ENCODE measurements at places on chromosomes 5 and 9.

DNA sequence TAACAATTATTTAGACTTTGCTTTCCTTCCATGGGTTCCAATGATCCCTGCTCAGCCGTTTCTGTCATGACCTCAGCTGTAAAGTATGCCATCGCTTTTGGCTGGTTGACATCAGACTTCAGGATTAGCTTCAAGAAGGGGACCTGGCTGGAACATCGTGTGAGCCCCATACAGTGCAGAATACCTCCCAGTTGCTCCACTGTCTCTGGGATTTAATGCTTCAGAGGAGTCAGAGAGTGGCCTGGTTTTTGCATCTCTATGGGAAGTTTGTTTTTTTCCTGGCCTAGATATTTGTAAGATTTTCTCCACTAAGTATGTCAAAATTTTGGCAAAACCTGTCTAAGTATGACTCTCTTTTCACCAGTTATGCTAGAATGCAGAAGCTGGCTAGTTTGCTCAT lies 216.9 kb downstream of the GABBR2 start:
- peak; percentile 88 for DNase-seq

- DNase-seq = no peak
These were observed 356.8 kb downstream of the SPOCK1 start for GRCh38 chr5:137142346-137142745.

DNA sequence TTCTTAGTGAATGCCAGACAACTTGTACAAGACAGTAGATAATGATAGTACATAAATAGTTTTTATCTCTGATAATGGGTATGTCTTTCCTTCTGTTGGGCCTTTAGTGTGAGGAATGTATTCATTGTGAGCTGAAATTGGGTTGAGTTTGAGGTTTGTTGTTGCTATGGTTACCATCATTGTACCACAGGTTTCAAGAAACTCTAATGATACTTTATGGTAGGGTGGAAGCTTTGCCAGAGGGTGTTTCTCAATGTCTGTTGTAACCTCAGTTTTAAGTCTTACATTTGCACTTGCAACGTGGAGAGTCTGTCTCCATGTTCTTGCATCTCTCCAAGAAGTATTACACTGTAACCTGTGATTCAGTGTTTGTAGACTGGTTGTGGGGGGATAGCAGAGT lies 1550.1 kb downstream of the MAT2B start:
- DNase-seq = peak; percentile 48

DNA sequence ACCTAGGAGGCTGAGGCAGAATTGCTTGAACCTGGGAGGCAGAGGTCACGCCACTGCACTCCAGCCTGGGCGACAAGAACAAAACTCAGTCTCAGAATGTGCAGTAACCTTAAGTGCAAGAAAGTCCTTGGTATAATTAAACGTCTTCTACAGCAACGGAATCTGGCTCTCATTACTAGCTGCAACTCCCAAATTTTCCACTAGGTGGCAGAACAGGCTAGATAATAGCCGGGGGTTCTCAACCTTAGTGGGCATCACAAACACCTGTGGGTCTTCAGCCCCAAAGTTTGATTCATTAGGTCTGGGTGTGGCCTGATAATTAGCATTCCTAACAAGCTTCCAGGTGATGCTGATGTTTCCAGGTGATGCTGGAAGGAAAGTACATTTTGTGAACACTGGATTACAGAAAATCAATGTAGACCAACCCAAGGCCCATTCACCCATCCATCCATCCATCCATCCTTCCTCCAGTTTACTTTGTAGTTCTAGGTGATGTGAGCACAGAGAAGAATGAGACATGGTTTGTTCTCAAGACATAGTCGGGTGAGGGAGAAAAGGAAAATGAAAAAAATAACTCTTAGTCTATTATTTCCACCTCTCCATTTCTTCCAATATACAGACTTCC lies 37.3 kb downstream of the FBXW2 start:
- DNase-seq = peak; percentile 72

DNA sequence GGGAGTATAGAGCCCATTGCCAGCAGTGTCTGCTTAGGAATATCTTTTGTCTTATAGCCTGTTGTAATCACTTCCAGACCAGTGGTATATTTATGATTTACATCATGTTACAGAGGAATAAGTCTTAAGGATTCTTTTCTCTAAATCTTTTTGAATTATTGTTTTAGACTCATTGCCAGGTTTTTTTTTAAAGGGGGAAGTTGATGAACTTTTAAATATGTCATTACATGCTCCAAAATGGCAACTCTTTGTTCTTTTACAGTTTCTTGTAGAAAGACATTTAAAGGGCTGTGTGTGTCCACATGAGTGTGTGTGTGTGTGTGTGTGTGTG lies 59.4 kb upstream of the NFIB start:
- no peak for DNase-seq

GRCh38 chr9:123776708-123777537 lies 153.0 kb downstream of the DENND1A start:
- DNase-seq = peak; percentile 6

GRCh38 chr5:73893813-73894212 lies 267.8 kb downstream of the ARHGEF28 start:
- DNase-seq = no peak

- DNase-seq = no peak
These were observed 2.9 kb upstream of the CAMSAP1 start for GRCh38 chr9:135910216-135910615.

DNA sequence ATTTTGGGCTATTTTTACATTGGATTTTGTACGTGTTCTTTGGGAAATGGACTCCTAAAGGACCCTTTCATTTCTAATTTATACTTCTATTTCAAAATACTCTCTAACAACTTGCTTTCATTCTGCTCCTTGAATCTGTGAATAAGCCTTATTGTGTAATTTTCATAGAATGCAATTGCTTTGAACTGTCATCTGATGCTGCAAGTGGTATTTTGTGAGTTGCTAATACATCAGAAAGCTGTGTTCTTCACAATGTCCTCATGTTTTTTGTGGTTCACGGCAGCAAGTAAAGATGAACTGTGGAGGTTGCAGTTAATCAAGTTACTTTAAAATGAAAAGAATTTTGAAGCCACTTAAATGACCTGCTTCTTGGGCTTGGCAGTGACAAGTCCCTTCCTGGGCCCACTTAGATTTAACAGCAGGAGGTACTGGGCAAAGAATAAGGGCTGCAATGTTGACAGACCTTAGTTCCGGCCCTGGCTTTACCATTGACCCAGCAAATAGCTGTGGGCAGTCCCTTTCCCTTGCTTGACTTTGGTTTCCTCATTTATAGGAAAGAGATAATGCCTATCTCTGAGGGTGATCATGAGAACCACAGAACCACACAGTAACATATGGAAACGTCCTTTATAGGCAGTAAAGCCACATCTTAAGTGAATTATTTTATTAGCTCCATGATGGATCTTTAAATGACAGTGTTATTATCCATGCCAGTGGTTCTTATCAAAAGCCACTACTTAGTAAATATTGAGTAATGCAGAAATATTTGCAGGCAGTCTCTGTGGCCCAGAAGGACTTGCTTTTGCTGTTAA lies 54.8 kb downstream of the IQGAP2 start:
- DNase-seq = peak; percentile 4

GRCh38 chr5:14753947-14754346 lies 89.4 kb downstream of the OTULIN start:
- no peak for DNase-seq

DNA sequence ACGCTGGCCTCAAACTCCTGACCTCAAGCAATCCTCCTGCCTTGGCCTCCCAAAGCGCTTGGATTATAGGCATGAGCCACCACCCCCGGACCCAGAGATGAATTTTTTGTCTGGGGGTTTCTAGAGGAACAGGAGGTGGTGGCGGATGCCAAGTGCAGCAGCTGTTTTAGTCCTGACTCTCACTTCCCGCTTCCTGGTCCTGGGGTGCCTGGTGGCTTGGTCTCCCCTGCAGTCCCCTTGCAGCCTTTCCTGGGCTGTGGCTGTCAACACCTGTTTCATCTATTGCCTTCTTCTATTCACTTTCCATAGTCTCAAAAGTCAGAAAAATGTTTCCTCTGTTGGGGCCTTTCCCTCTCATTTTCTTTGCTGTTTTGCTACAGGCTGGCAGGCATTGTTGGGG lies 6.5 kb upstream of the NHP2 start:
- no peak for DNase-seq

- DNase-seq = no peak
These were observed 67.3 kb downstream of the SNX30 start for GRCh38 chr9:112817860-112818203.

DNA sequence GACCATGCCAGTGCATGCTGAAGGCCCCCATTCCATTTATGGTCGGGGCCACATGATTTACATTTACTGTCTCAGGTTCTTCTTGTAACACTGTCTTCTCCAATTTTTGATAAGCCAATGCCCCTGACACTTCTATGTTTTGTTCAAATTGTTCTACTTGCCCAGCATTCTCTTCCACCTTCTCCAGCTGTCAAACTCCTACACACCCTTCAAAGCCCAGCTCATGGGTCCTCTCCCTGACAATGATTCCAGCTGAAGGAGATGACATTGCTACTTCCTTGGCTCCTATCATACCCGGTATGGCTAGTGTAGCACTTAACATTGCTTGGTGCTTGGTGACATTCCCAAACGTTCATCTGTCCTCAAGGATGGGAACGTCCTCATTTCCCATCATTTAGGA lies 41.1 kb upstream of the KCNMB1 start:
- no peak for DNase-seq

DNA sequence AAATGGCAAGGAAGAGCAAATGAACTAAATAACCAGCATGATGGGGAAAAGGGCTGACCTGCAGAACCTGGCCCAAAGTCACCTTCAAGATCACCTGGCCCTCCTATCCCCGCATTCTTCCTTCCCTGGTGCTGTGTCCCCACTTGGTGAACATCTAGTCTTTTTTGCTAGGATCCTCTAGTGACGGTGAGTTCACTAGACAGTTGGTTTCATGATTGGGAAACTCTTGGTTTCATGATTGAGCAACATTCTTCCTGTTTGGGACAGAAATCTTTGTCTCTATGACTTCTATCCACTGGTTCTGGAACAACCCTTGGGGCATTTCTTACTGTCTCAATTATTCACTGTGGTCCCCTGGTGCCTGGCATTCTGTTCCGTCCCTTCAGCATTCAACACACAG lies 50.2 kb upstream of the DAB2IP start:
- DNase-seq = no peak

DNA sequence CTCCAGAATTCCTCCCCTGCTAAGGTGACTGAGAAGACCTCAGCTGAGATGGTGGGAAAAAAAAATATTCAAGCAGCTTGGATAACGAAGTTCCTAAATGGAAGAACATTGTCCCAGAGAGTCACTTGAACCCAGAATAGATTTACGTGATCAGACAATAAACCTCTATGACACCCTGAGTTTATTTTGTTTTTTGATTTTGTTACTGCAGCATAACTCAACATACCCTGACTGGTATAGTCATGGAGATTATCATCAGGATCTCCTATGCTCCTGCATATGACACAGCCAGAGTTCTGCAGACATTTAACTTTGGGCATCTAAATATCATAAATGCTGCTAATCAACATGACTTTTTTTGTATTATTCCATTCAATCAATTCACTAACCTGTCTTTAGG lies 282.9 kb downstream of the RASEF start:
- no peak for DNase-seq

- peak; percentile 16 for DNase-seq
These were observed 11.9 kb downstream of the SPINK6 start for GRCh38 chr5:148214665-148215185.

Data from astrocyte of the hippocampus (primary cell).